DMS53 (cell line): ENCODE measurements at places on chromosomes 1 and 21.

DNA sequence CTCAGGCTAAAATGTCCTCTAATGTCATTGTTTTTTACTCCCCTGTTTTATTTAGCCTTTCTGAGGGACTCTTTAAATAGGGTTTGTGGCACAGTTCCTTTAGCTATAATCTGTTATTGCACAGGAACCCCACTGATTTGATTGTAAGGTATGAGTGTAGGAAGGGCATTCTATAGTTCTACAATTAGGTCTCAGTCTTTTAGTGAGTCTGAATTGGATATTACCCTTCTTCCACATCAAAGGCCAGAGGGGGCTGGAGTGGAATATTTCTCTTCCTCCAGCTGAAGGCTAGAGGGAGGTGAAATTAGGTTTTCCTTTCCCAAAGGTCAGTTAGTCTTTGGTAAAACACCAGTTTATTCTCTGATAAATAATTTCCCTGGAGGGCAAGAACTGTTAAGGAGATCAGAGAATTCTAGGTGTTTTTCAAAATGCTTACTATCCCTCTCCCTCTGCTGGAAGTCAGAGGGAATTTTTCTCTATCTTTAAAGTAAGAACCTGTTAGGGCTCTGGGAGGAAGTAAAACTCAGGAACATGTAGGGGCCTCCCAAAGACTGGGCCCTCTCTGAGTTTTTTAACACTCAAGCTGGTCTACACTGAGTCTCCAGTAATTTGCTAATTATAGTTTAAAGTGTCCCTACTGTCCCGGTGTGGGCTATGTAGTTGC is 176.3 kb upstream of the ZNHIT6 start:
- peak; percentile 78 for DNase-seq

- no peak for DNase-seq
Observed at GRCh38 chr1:29084196-29084521, 39.5 kb downstream of the TMEM200B start.

DNA sequence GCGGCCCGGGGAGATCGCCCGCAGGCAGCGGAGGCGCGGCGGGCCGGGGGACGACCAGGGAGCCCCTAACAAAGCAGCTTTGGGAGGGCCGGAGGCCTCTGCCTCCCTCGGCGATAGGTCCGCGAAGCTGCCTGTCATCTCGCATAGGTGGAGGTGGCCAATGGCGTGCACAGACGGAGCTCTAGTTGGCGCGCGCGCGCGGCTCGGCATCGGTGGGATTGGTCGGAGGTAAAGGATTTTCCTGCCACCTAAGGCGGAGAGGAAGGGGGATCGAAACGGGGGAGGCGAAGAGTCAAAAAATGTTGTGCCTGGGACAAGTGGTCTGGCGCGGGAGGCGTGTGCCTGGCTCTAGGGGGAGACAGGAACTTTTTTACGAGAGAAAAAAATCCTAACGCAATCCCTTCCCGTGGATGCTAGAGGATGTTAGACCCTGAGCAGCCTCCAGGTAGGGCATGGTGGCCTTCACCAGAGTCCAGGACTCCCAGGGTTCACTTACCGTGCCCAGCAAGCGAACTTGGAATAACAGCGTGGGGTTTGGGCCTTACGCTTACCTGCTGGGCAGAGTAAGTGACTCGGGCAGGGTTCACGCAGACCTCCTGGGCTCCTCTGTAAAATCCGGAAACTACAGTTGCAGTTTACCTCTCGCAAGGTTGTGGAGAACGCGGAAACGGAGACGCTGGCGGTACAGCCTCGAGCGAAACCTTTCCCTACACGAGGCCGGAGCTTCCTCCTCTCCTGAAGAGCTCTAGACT is 99.9 kb upstream of the SOD1 start:
- peak; percentile 98 for DNase-seq

DNA sequence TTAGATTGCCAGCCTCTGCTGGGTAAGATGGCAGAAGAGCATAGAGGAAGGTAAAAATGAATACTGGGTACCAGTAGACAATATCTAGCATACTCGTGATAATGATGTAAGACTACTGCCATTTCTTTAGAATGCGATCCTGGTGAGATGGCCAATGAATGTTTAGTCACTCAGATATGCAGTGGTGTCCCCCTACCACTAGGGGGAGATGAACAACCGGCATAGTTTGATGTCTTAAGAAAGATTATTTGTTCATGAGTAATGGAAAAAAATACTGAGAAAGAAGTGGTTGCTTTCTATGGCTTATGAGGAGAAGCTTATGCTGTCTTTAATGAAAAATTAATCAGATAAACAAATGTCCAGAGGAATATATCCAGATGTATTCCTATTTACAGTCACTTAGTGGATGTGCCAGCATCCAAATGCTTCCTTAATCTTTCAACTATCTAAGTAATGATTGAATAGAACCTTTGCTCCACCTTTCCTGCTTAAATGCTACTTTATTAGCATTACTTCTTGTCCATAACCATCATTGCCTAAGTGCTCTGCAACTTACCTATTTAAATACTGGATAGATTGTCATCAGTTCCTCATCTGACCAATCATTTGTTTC is 256.6 kb downstream of the ST6GALNAC3 start:
- DNase-seq = peak; percentile 84

DNA sequence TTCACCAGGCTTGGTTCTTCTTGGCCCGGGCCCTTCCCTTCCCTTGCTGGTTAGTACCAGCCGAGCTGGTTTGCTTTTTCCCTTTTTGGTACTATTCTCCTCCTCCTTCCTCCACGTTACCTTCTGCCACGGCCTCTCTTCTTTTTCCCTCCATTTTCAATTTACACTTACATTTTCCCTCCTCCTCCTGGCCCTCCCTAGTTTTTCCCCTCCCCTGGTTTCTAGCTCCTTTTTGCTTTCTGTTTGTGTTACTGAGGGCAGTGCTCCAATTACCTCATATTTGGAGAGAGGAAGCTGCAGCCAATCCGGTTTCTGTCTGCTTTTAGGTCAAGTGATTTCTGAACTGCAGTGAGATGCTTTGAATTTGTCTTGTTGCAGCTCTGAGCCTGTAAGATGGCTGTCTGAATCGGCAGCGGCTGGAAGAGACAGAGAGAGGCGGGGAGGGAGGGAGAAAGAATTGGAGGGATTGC is 63.7 kb downstream of the MACF1 start:
- DNase-seq = peak; percentile 89

GRCh38 chr1:43970502-43970901 is 692 bp downstream of the DPH2 start:
- peak; percentile 44 for DNase-seq

DNA sequence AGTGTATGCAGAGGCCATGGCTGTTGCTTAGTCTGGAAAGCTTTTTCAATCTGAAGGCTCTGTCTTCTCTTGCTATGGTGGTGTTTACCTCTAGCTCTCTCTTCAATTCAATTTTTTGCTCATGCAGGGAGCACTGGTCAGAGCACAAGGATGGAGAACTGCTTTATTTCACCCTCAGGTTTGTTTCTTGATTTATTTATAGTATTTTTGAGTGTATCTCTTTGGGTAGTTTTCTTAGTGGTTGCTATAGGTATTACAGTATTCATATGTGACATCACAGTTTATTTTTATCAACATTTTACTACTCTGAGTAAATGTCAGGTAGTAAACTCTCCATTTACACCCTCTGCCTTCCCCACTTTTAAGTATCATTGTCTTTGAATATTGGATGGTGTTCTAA is 147.9 kb downstream of the RASAL2 start:
- peak; percentile 36 for DNase-seq

DNA sequence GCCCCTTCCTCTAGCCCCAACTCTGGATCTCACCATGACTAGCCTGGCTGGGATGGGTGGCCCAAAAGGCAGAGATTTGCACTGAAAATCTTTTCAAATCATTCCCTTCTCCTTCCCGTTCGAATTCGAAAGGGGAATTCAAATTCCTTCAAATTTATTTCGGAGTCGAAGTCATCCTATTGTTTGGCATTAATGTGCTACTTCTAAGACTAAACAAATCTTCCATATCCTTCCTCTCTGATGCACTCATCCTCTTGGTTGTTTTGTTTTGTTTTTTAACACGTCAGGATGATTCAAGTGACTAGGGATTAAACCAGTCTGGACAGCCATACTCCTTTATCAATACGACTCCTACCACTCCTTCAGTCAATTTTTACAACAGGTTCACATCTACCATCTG is 95.5 kb upstream of the SGIP1 start:
- DNase-seq = no peak

- no peak for DNase-seq
Observed at GRCh38 chr1:169049258-169049938, 57.1 kb upstream of the ATP1B1 start.

- no peak for DNase-seq
Observed at GRCh38 chr1:172293429-172293828, 127.1 kb upstream of the C1orf105 start.

- no peak for DNase-seq
Observed at GRCh38 chr1:60809204-60809980, 273.0 kb upstream of the NFIA start.

DNA sequence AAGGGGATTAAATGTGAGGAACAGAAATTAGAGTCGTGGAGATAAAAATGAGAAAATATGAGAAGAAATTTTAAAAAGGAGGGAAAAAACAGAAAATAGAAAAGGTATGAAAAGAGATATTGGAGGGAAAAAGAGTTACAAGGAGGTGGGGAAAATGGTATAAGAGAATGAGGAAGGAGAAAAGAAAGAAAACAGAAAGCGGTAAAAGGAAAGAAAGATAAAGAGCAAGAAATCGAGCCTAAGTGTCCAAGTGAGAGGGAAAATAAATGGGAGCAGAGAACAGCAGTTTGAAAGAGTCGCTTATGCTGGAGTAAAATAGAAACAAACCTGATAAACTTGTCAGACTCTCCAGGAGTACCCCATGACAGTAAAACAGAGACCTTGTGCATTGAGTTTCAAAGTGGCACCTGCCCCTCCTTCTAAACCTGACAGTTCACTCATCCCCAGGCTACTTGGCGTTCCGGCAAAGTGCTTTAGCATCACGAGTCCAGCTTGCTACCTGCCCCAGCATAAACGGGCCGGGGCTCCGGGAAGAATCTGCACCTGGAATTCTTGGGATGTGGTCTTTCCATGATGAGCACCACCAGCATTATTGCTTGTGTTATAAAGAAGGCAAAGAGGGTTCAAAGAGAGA is 585 bp downstream of the NEGR1 start:
- DNase-seq = peak; percentile 82

DNA sequence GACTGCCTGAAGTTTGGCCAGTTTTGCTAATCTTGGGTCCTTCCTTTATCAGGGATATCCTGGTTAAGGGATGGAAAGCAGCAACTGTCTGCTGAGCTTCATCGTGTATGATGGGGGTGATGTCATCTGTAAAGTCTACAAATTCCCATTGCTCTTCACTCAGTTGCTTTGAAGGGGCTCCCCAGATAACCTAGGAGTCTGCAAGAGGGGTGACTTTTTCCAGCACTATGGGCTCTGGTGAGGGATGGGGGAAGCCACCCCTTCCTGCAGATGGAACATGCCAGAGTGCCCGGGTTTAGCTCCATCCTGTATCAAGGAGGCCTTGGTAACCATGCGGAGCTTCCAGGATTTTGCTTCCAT is 28.4 kb downstream of the EDARADD start:
- DNase-seq = no peak

DNA sequence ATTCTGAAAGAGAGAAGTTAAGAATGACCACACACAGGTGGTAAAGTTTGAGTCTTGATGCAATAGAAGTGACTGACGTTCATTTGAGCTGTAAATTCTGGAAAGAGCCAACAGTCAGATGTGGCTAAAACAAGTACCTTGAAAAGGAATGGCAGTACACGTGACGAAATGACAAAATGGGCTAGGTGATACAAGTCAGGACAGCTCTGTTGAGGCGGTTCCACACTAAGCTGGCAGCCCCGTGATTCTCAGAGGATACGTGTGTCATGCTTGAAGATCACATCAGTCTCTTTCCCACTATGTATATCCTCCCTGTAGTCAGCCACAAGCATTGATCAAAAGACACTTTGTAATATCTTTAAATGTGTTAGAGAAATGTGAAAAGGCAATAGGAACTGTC is 881.3 kb upstream of the ADGRL2 start:
- DNase-seq = no peak

DNA sequence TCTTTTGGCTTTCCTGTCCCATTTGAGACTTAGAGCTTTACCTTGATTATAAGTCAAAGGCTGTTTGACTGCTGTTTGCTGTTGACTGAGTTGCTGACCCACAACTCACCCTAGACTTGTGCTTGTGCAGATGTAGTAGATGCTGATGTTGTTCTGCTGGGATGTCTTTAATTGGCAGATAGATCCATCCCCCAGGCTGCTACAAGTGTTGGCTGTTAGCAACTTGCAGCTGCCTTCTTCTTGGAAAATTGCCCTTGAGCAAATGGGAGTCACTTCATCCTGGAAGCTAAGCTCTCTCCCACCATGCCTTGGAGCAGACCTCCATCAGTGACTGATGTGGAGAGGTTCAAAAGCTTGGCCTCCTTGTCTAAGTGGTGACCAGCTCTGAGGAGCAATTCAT is 139.3 kb upstream of the KIAA0040 start:
- no peak for DNase-seq

DNA sequence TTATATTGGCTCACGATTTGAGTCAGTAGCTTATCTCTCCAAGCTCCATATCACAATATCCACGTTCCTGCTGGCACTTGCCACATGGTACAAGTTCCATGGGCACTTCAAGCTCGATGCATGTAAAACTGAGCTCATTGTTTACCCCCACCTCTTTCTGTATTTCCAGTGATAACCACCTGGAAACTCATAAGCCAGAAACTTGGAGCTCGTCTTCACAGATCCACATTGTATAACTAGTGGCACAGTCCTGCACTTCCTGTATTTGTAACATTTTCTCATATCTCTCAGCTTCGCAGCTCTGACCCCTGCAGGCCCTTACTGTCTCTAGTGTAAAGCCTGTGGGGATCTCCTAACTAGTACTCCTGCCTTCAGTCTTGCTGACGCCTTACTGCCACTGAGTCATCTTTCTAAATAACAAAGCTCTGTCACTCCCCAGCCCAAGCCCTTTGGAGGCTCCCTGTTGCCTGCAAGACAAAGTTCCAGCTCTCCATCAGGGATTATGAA is 6.5 kb upstream of the C2CD4D start:
- no peak for DNase-seq

DNA sequence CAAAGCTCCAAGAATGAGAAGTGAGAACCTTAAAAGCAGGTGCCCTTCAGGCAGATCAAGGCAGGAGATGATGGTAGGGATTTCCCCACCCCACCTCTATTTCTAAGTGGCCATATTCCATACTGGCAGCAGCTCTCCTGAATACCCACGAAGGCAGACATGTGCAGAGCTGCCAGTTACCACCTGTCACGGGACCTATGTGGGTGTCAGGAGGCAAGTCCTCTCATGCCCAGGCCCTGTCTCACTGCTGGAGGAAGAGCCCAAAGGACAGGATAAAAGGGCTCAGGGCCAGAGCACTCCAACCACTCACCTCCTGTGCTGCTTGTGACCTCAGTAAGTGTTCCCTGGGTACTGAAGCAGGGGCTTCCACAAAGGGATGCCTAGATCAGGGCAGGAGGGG is 721 bp upstream of the LCE1B start:
- DNase-seq = no peak
